ENCODE measurements at places on chromosomes 1 and 21. TPM values are rescaled to one million over a fixed set of nuclear protein-coding genes. Genes with fewer than 3 reads are reported as not detected.
A peak's percentile ranks its signal among the peaks of the same experiment; 100 is the strongest.

DNA sequence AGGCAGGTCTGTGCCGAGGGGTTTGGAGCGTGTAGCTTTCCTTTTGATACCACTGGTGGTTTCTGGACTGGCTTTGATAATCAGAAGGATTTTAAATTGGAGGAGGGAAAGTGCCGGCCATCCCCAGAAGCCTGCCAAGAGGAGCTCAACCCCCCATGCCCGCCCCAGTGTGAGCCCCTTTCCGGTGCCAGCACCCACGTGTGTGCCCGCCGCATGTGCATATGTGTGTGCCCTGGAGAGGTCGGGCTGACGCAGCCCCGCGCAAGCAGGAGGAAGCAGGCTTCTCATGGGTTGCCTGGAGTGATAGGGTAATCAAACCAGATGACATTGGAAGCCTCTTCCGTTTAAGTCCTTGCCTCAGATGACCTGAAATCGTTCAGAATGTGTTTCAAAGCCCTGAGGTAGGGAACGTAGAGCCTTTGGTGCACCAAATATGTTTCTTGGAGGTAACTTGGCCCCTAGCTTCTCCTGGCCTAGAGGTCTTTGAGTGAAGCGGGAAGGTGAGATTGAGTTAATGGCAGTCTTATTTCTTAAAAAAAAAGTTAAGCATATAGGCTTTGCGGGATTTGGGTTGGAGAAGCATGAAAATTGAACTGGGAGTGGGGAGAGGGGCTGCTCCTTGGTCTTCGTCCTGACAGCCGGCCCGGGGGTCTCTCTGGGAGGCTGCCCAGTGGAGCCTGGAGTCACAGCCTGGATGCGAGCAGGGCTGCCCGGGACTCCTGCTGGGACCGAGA is 34.1 kb upstream of the ARHGEF16 start:
- H3K4me3 ChIP-seq: no peak overlapping the region
- no peak for DNase-seq
- peaks cover 8% of the 10 kb centered on the region for H3K4me1 ChIP-seq
- H3K27me3 ChIP-seq: no peaks in the 10 kb centered on the region
- no peak overlapping the region for H3K27ac ChIP-seq

DNA sequence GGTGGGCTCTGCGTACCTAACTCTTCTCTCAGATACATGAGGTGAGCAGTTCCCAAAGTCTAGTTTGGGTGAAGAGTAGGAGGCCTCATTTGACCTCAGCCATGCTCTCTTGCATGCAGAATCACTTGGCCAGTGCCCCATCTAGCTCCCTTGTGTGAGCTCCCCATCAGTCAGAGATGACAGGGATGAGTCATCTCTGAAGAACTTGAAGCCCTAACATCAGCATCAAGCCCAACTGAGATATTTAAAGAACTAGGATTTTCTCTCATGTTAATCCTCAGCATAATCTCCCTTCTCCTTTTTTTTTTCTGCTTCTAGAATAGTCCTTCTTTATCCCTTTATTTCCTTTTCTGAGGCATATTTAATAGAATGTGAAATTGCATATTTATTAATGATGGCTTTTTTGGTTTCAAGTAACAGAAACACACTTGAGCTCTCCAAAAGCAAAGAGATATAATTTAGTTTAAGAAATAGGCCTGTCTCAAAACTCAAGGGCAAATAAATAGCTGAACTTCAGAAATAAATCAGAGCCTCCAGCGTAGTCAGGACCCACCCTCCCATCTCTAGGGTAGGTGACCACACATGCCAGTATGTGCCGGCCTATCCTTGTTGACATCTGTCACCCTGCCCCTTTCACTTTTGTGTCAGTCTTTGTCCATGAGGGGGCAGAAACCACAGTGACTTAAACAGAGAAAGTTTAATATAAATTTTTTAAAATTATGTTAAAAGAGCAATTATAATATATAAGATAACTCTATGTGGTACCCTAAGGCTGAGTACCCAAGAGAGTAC is 112.3 kb downstream of the TSEN15 start:
- H3K4me3 ChIP-seq: no peak overlapping the region
- no peaks in the 10 kb centered on the region for H3K27me3 ChIP-seq
- no peaks in the 10 kb centered on the region for H3K36me3 ChIP-seq

BNIPL gene
- 0.86 TPM for total RNA-seq

GRCh38 chr1:114715952-114716303 is 643 bp downstream of the NRAS start:
- no peak for DNase-seq
- H3K27ac ChIP-seq: peak overlapping the region; percentile 65
- H3K27me3 ChIP-seq: no peaks in the 10 kb centered on the region
- no peaks in the 10 kb centered on the region for H3K4me1 ChIP-seq

- no peak overlapping the region for H3K4me3 ChIP-seq
- H3K36me3 ChIP-seq: no peaks in the 10 kb centered on the region
- no peaks in the 10 kb centered on the region for H3K4me1 ChIP-seq
- no peak overlapping the region for H3K27ac ChIP-seq
- DNase-seq: no peak
Measured at GRCh38 chr1:157087030-157087429, 12.6 kb downstream of the ETV3L start.

DNA sequence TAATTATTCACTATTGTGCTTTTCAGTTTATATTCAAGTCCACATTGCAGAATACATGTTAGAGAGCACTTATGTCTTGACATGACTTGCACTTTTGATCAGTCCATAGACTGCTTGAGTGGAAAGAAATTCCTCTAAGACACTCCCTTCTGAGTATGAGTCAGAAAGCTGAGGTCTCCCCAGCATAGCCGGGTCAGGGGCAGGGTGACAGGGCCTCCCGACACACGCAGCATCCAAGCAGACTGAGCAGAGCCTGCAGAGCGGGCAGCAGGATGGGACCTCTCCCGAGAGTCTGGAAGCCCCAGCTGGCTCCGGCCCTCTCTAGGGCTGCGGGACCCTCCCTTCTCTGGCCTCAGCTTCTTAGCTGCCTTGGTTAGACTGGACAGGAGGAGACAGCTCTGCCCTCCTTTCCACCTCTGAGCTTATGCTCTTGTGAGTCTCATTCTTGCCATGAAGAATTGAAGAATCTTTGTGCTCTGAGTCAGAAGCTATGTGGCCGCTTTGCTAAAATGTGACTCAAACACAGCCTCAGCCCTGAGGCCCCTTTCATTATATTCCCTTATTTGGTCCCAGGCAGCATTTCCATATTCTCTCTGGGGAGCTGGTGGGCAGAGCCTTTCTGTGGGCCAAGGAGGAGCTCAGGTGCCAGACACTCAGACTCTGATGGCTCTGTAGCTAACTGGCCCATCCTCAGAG is 11.2 kb upstream of the CAPN2 start:
- DNase-seq: peak; percentile 90
- peaks cover 40% of the 10 kb centered on the region for H3K4me1 ChIP-seq
- H3K36me3 ChIP-seq: no peaks in the 10 kb centered on the region
- peak overlapping the region; percentile 53 for H3K4me3 ChIP-seq
- H3K27ac ChIP-seq: peak overlapping the region; percentile 87

DNA sequence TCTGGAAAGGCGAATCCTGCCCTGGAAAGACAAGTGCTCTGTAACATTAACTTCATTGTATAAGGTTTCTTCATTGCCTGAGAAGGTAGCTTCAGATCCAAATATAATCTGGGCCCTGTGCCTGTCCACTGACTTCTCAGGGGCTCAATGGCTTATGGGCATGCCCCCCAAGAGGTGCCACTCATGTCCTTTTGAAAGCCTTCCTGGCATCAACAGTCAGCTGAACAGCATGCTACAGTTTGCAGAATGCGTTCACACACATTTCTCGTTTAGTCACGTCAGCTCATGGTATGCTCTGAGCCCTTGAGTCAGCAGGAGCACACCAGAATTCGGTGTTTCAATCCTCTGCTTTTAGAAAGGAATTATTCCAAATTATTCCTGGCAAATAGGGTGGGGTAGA is 23.8 kb downstream of the TMCC2 start:
- no peak overlapping the region for H3K27ac ChIP-seq
- H3K4me1 ChIP-seq: peaks cover 3% of the 10 kb centered on the region
- no peak for DNase-seq

TDRD5 gene
- total RNA-seq: 0.25 TPM

- no peak for DNase-seq
- no peak overlapping the region for H3K4me3 ChIP-seq
- no peaks in the 10 kb centered on the region for H3K36me3 ChIP-seq
- H3K27me3 ChIP-seq: no peaks in the 10 kb centered on the region
Measured at GRCh38 chr1:211648336-211648735, 27.1 kb downstream of the NEK2 start.

All from HCT116 (cell line).